ENCODE measurements at places on chromosomes 5 and 9. TPM values are rescaled to one million over a fixed set of nuclear protein-coding genes. Genes with fewer than 3 reads are reported as not detected.

GRCh38 chr5:16245956-16246355 lies 66.4 kb upstream of the MARCHF11 start:
- DNase-seq = no peak

DNA sequence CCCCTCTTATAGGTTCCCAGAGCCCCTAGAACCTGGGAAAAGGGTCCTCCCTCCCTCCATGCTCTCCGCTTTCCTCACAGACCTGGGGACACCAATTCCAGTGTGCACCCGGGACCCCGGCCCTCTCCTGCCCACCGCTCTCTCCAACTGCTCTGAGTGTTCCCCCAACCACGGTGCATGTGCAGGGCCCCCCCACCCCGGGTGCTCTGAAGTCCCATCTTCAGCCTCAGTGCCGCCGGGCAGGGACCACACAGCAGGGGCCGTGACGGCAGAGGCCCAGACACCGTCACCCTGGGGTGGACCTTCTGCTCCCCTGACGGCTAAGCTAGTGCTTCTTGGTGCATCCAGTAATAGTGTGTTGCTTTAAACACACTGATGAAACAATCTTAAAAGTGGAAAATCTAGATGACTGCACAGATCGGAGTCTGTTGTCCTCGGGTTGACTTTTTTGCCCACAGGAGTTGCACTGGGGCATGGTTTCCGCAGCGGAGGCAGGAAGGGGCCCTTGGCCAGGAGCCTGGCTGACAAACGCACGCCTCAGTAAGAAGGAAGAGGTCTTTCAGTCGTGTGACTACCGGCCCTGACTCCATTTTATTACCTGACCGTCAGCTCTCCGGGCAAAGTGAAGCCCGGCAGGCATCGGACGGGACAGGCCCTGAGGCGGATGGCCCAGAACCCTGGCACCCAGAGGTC lies 36.2 kb upstream of the SLC6A3 start:
- DNase-seq = no peak

The PTGDS gene
- polyA plus RNA-seq = 15.2 TPM

DNA sequence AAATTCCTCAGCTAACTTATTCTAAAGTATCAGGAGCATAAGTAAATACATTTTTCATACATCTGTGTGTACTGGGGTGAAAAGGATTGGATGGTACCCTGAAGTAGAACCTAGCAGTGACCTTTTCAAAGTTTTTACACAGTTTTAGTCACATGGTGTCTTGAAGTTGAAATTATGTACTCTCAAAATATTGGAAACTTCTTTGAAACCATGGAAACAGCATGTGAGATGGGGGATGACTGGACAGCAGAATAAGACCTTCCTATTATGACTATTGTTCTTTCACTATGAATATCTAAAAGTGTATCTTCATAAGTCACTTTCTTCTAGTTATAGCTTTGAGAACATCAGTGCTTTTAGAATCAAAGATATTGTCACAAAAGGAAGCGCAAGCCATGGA lies 301.5 kb upstream of the ELAVL2 start:
- DNase-seq = no peak

DNA sequence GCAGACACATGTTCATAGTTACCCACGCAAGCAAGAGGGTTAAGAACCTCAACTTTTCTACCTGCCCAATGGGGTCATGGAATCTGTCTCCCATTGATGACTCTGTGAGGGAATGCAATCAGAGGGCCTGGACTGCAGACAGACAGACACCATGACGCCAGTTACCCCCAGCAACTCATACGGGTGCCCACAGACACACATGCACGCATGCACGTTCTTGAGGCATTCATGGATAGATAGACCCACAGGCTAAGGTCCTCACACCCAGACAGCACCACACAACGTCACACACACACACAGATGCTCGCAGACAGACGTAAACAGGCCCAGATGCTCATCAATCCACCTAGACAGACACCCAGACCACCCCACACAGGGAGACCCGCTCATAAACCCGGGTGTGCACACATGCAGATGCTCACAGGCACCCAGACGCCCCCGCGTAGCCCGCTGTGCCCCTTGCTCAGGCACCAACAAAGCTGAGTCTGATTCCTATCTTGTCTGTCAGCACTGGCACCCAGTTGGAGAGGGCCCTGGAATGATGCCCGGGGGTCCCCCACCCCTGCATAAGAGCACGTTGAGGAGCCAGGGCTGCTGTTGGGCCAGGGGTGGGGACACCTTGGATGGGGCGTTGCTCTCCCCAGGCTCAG lies 23.6 kb downstream of the LHX2 start:
- DNase-seq = no peak

GRCh38 chr5:75510417-75510835 lies 1.0 kb downstream of the CERT1 start:
- no peak for DNase-seq

The QSOX2 gene
- 0.79 TPM for polyA plus RNA-seq

The BRD3 gene
- polyA plus RNA-seq = 14.9 TPM

The ITGA2 gene
- polyA plus RNA-seq = 0.12 TPM

The HTR1A gene
- not detected for polyA plus RNA-seq

DNA sequence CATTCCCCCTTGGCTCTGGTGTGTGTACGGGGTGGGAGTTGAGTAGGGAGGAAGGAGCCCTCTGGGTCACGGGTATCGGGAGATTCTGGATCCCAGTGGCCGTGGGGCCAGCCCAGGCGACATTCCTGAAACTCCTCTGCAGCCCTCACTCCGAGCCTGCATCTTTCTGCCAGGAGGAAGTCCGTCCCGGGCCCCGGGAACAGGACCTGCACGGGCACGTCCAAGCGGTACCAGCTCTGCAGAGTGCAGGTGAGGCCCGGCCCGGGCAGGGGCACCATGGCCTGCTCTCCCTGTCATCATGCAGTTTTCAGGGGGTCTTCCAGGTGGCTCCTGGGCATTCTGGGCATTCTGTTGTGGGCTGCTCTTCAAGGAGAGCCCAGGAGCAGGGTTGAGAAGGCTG lies 3.7 kb downstream of the ADAMTSL2 start:
- DNase-seq = no peak

GRCh38 chr5:41747301-41747700 lies 122.9 kb downstream of the OXCT1 start:
- no peak for DNase-seq

- no peak for DNase-seq
Measured at GRCh38 chr5:158812408-158812807, 287.3 kb downstream of the EBF1 start.

- no peak for DNase-seq
Measured at GRCh38 chr5:55324815-55325418, 17.1 kb downstream of the MTREX start.

DNA sequence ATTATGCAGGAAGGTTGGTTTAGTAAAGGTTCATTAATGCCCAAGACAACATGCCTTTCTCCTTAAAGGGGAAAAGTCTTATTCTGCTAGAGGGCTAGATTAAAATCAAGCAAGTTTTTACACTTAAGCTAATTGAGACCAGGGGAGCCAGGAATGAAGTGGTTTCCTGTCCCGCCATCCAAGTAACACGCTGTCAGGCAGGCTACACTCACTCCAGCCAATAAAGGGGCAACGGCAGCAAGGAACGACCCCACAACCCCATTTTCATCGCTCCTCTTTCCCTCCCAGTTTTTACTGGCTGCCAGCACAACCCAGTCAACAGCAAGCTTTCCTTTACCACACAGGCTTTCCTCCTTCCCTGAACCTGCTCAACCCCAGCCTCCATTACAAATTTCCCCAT lies 225.1 kb downstream of the DCP2 start:
- no peak for DNase-seq

The CDK9 gene
- 41.4 TPM for polyA plus RNA-seq

DNA sequence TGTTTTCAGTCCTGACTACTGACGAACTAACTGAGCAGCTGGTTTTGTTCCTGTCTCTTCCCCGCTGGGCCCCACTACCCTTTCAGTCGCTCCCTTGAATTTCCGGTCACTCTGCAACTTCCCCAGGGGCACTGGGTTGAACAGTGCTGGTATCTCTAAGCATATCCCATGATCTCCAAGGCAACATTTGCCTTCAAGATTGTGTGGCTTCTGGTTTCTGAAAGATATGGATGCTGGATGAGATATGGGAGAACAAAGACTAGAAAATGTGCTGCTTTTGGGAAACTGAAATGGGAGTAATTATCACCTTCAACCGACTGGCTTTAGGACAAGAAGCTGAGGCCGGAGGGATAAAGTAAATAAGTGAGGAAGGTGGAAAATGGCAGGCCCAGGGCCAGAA lies 258.2 kb upstream of the PIK3R1 start:
- DNase-seq = no peak

GRCh38 chr9:126886034-126886822 lies 25.8 kb downstream of the ZBTB34 start:
- no peak for DNase-seq

DNA sequence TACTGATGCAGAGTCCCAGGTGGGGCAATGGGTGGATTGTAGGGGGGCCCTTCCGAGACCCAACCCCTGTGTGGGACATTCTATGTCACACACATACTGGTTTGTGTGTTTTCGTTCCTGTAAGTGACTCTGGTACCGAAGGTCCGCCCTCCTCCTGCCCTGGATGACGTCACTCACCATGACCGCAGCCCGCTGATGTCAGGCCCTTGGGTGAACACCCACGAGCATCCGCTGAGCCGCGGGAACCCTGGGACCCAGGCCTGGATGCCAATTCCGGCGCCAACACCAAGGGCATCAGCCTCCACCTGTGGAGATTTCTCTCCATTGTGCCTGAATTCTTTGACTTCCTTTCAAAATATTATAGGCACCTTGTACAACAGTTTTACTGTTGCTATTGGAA lies 184.3 kb downstream of the MTRR start:
- no peak for DNase-seq

The PCSK1 gene
- 0.08 TPM for polyA plus RNA-seq

The SLC6A18 gene
- not detected for polyA plus RNA-seq
